Astrocyte of the cerebellum (primary cell): ENCODE measurements at places on chromosomes 4 and X.

GRCh38 chr4:55121246-55121645 is 4.1 kb downstream of the KDR start:
- DNase-seq: no peak

- DNase-seq: no peak
Measured at GRCh38 chr4:14787894-14788293, 214.4 kb upstream of the CPEB2 start.

DNA sequence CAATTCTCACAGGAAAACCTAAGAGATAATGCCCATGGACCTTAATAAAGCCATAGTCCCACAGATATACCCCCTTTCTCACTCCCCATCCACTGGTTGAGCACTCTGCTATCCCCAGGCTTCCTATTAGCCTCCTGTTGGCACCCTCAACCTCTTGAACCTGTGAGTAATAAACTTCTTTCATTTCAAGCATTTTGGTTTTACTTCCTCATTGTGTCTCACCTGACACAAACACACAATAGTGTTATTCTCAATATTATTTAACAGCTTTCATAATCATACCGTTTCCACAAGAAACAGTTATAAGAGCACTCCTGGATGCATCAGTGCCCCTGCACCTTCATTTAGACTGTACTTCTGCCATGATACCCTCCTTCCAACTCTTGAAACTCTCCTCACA is 56.8 kb downstream of the TRPC5 start:
- DNase-seq: no peak

DNA sequence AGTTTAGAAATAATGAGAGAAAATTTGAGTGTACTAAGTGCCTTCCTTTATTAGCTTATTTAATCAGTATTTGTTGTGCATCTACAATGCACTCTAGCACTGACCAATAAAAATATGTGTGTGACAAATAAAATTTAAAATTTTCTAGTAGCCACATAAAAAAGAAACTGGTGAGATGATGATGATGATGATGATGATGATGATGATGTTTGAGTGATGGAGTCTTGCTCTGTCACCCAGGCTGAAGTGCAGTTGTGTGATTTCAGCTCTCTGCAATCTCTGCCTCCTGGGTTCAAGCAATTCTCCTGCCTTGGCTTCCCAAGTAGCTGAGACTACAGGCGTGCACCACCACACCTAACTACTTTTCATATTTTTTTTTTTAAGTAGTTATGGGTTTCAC is 110.2 kb downstream of the RNF150 start:
- no peak for DNase-seq

DNA sequence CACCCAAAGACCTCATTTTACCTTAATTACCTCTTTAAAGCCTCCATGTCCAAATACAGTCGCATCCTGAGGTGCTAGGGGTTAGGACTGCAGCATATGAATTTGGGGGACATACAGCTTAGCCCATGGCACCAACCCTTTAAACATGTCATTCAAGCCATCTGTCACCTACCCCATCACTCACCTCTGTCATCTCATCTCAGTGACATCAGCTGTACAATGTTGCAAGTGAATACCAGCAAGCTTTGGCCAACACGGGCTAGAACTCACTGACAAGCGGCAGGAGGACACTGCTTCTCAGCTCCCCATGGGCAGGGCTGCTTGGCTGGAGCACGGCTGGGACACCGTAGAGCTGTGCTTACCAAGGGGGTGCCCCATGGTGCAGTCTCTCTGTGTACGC is 107.5 kb downstream of the STK32B start:
- DNase-seq: no peak

- DNase-seq: no peak
Measured at GRCh38 chr4:163868445-163868844, 374.0 kb downstream of the TMA16 start.

DNA sequence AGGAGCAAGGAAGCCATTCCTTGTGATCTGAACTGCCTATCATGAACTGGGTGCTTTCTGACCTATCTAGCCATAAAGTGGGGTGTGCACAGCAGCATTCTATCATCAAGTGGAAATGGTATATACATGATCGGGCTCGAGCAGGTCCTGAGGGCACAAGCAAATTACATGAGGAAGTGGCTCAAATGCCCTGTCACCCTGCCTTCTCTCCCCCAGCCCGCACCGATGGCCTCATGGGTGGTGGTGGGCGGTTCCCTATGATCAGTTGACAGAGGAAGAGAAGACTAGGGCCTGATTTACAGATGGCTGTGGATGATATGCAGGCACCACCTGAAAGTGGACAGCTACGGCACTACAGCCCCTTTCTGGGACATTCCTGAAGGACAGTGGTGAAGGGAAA is 46.3 kb upstream of the BCLAF3 start:
- DNase-seq: no peak

DNA sequence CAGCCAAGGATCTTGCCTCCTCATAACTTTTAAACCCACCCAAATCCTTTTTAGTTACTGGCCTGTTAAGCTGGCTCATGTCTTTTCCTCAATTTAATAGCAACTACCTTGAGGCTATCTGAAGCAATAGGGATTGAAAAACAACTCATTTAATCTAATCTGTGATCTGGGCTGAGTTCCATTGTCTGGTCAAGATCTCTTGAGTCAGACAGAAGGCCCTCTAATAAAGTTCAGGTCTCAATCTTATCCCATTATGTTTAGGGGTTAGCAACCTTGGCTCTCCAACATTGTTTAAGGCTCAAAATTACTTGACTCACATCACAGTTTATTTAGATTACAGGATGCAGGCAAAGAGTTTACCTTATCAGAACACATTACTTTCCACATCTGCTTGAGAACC is 436.1 kb downstream of the ANKRD50 start:
- no peak for DNase-seq

DNA sequence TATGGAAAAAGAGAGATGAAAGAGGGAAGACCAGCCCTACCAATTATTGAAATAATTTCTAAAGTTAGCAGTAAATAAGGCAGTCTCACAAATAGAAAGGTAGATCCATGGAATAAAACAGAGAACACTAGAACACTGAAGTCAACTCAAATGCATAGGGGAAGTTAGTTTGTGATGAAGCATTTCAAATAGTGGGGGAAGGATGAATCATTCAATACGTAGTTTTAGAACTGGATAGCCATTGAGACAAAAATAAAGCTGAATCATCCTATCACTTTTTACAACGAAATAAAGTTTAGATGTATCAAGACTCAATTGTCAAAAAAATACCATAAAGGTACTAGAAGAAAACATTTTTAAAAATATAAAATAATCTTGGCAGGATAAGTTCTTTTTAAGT is 143.2 kb upstream of the DGKK start:
- no peak for DNase-seq

DNA sequence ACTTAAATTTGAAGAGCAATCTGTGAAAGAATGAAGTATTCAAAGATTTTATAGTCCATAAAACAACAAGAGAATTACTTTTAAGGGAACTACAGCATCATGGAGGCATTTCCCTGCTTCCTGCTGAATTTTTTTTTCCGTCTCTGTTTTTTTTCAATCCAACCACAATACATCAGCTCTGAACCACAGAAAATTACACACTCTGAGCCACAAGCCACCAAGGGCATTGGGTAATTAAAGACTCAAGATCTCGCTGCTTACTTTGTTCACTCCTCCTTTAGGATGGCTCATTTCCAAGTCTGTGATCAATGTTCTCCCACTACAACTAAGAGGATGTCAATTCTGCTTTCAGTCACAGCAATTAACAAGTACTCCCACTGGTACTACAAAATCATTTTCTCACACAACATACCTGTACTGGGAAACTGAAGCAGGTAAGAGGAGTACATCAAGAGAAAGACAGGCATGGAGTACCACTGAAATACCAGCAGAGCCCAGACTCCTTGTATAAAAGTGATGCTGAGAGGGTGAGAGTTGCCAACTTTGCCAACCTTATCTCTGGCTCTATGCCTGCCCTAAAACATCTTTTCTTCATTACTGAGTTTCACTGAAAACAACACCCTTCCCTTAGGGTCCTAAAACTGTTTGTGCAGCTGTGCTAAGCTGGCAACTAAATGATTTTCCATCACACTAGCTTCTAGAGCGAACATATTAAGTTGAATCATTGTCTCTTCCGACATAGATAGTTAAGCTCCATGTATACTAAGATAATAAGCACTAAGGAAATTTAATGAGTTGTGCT is 105.8 kb upstream of the MAGEB18 start:
- DNase-seq: peak; percentile 3

DNA sequence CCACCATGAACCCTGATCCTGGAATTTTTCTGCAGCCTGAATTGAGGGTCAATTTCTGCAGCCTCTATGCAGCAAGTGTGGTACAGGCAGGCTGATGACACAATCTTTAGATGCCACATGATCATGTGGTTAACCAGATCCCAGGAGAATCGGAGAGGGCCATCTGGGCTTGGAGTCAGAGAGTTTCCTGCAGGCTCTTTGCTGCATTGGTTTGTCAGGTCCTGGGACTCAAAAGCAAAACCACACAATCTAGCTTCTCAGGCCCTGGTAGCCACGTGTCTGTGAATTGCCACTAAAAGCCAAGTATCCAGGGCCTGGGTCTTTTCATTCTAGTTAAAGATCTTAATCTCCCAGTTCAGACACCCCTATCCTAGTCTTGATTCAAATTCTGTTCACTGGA is 464.5 kb downstream of the BCOR start:
- DNase-seq: peak; percentile 38

- peak; percentile 5 for DNase-seq
Measured at GRCh38 chrX:137427816-137428215, 138.1 kb upstream of the ZIC3 start.

GRCh38 chrX:41981481-41982013 is 58.2 kb upstream of the CASK start:
- no peak for DNase-seq

GRCh38 chr4:174318829-174319764 is 35.4 kb downstream of the CEP44 start:
- no peak for DNase-seq

DNA sequence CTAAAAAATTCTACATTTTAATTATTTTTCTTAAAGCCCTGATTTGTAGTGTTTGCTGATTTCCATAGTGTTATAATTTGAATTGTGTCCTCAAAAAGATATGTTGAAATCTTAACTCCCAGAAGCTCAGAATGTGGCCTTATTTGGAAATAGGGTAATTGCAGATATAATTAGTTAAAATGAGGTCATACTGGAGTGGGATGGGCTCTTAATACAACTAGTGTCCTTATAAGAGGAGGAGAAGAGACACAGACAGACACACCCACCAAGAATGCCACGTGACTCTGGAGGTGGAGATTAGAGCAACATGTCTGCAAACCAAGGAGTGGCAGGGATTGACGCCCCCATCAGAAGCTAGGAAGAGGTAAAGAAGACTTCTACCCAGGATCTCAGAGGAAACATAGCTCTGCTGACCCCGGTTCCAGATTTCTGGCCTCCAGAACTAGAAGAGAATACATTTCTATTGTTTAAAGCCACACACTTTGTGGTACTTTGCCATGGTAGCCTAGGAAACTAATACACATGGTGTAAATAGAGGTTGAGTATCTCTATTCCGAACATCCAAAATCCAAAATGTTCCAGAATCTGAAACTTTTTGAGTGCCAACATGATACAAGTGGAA is 70.5 kb upstream of the IRF2 start:
- DNase-seq: no peak

- no peak for DNase-seq
Measured at GRCh38 chr4:110371016-110371770, 104.8 kb upstream of the ENPEP start.

GRCh38 chr4:179747218-179747910 is 2305.1 kb upstream of the AGA start:
- no peak for DNase-seq

DNA sequence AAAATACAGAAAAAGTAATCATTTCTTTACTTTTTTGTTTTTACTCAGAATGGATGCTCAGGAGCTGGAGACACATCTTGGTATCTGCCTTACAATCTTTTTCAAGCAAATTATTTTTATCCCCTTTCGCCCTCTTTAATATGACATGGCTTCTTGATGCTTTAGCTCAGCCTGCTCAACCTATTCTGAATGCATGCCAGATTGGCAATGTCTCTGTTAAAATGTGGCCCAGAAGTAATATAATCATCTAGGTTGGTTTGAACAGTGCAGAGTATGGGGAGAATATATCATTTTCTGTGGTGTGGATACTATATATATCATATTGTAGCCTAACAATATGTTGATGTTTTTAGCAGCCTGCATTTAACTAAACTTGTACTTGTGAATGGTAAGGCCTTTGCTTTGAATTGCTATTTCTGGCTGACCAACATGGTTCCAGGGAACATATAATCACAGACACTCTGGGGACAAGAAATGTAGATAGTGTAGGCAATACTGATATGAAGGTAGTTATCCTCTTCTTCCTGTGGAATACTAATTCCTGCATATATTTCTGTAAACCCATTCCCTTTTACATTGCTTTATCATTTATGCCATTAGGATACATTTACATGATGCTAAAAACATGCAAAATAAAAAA is 282.7 kb downstream of the PPP3CA start:
- no peak for DNase-seq

GRCh38 chr4:88040707-88041106 is 33.3 kb downstream of the PKD2 start:
- DNase-seq: no peak

DNA sequence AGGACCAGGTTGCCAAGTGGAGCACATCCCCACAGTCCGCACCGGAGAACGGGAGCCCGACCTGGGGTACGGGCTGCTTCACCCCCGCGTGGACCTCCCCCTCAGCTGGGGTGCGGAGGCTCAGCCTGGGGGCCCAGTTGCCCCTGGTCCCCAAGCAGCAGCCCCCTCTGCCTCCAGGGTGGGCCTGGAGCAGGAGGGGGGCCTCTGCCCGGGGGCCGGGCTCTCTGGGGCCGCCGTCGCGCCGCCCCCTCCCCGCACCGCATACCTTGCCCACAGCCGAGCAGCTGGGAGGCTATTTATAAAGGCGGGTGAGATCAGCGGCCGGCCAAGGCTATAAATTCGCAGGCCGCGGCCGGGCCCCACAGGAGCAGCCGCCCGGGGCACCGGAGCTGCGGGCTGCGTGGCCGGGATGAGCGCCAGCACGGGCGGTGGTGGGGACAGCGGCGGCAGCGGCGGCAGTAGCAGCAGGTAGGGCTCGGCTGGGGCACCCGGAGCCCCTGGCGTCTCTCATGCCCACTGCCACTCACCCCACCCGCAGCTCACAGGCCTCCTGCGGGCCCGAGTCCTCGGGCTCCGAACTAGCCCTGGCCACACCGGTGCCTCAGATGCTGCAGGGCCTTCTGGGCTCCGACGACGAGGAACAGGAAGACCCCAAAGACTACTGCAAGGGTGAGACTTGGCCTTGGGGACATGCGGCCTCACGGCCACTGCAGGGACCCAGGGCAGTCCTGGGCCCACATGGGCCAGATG is at the start of gene SRPK3:
TSS of gene SRPK3 (plus strand) at position 364 of the 750 bp plus-strand sequence. CDS start at position 410, 46 bp downstream.
- no peak for DNase-seq

DNA sequence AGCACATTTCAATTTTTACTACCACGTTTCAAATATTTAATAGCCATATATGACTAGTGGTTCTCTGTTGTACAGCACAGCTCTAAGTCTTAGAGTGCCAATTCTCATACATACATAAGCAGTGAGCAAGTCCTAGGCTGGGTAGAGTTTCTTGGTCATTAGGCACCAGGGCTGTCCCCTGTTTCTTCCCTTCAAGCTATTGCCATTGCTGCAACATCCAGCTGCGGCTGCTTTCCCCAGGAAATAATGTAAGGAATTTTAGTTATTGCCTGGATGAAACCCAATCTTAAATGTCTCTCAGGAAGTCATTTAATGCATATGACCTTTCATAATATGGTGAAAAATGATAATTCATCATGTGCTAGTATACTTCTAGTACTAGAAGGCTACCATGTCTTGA is 74.1 kb upstream of the PPP3CA start:
- DNase-seq: no peak

GRCh38 chrX:18894156-18894555 is 89.8 kb downstream of the PHKA2 start:
- no peak for DNase-seq

- DNase-seq: no peak
Measured at GRCh38 chrX:819684-820083, 189.1 kb downstream of the SHOX start.
